T-helper 2 cell (primary cell): ENCODE measurements at places on chromosomes 2 and 18.

DNA sequence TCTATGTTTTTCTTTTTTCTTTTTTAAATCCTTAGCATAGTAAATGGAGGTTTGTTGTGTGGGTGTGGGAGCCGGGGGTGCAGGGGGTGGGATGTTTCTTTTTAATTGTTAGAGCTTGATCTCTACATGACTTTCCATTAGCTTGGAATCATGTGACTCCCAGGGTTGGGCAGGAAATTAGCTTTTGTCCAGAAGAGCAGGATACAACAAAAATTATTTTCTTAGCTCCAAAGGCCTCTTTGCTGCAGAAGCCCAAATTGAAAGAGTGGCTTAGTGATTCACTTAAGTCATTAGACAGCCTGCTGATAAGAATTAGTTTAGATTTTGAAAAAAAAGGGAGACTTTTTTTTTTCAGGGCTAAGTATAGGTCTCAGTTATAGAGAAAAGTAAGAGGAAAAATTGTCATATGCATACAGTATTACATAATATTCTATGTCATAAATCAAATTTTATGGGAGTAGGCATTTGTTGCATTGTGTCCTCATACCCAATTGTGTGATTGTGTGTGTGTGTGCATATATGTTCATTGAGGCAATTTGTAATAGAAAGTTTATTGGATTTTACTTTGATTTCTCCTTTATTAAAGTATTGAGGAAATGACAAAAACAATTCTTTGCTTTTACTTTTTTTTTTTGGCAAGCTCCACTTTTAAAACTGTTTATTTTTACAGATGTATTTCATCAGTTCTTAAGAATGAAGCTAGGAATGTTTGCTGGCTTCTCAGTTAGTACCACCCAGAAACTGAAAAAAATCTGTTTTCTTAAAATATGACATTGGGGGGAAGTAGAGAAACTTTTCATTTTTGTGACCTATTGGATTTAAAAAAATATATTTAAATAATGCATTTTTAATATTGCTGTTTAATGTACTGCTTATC is 47.4 kb downstream of the TSPYL6 start:
- DNase-seq: no peak

GRCh38 chr2:241279413-241279812 is 36.1 kb downstream of the HDLBP start:
- no peak for DNase-seq

DNA sequence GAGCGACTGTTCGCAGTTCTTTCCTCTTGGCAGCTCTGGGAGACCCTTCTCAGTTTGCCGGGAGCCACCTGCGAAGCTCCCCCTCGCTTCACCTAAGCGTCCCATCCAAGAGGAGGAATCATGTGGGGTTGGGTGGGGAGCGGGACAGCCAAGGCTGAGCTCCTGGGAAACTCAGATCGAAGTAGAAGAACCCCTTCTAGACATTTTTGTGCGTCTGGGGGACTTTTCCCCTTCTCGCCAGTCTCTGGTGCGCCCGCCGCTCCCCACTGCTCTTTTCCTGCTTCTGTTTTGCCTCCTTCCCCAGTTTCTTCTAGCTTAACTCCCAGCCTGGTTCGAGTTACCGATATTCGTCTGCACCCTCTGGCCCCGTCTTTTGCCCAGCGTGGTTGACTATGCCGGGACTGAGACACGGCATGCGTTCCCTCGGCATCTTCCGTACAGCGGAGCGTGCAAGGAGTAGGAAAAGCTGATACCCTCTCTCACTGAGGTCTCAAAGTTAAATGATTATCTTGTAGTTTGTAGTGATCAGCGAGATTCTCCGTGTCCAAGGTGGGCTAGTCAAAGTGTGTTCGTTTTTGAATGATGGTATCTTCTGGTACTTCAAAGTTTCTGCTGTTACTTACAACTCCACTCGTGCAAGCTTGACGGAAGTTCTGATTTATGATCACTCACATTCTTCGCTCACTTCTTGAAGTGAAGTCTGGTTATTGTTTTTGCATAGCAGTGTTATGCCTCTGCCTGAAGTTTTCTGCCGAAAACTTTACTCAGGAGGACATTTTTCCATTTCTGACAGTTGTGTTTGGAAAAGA is 664 bp downstream of the CAMKMT start:
- DNase-seq: no peak

DNA sequence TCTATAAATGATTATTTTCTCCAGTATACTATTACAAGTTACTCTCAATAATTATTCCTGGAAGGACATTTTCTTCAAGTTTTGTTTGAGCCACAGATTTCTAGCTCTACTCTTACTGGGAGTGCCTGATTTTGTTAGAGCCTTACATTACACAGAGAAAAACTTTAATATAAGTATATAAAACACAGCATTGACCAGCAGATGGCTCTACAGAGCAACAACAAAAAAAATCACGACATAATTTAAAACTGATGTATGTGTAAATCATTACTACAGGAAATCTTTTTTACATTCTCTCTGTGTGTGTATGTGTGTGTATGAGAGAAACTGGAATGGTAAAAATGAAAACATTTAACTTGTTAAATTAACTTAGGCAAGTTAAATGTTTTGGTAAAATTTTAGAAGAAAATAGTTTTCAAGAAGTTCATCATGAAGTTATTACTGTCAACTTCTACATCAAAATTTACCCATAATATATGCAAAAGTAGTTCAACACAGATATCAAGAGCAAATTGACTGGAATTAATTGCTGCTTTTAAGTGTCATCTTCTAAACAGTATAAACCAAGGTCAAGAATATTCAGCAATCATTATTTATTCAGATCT is 103.3 kb downstream of the MDH1 start:
- DNase-seq: no peak

GRCh38 chr2:46767706-46768105 is 147.9 kb downstream of the MCFD2 start:
- DNase-seq: no peak

DNA sequence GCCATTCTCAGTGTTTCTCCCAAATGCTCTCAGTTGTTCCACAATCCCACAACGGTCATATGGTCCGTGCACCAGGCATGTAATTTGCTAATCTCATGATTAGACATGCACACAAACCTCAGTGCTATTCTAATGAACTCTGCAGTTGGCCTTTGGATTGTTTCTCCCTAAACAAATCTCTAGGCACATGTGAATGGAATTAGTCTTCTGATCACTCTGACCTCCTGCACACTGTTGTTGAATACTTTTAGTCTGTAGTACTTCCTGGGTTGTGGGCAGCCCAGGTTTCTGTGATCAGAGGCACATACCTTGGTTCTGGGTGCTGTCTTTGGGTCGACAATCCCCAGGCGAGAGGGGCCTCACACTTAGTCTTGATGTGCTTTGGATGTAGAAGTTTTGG is 498.7 kb upstream of the SPRED2 start:
- no peak for DNase-seq

- no peak for DNase-seq
These were observed 25.0 kb downstream of the SPP2 start for GRCh38 chr2:234075518-234075915.
